ENCODE measurements at places on chromosomes 7 and 10. TPM values are rescaled to one million over a fixed set of nuclear protein-coding genes. Genes with fewer than 3 reads are reported as not detected.

The ZNF804B gene
- total RNA-seq: not detected

The SLC18A2 gene
- 1.8 TPM for total RNA-seq

DNA sequence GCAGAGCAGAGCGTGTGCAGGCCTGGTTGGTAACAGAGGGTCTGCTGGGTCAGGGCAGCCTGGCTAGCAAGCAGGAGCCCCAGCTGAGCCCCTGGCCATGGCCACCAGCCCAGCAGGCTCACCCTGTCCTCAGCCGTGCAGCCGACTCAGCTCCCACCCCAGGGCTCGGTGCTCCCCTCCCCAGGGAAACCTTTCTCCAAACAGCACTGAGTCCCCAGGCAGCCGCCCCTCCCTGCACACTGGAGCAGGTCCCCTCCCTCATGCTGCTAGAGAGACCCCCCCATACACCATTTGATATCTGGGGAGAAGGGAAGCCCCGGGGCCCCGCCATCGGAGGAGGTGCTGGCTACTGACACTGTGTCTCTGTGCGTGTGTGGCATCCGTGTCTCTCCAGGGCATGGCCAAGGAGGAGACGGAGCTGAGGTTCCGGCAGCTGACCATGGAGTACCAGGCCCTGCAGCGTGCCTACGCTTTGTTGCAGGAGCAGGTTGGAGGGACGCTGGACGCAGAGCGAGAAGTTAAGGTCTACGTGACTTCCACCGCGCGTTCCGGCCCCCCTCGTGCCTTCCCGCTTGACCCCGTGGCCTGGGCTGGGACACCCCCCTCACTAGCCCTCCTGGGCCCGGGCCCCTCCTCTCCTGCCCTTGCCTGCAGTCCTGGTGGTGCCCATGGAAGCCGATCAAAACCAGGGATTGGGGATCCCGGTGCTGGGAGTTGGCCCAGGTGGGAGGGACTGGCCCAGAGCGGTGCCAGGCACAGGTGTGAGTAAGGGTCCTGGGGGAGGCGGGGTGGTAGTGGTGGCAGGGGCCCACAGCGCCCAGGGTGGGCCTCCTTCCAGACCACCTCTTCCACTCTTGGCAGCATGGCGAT is 45.0 kb upstream of the DPYSL4 start:
- no peak for DNase-seq

DNA sequence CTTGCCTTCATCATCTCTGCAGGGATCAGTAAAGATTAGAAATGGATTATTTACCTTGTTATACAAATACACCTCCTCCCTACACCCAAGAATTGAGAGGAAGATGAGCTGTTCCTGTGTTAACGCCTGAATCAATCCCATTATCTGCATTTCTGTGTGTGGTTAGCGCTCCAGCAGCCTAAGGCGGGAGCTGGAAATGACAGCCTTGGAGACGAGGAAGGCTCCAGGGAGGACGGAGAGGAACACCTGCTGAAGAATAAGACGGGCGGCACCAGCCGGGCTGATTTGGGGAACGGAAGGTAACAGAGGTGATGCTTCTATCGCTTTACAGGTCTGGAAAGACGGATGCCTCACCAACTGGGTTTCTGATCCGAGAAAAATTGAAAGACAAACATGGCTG is 34.2 kb upstream of the DDC start:
- no peak for DNase-seq

- DNase-seq: no peak
Observed at GRCh38 chr7:20927976-20928375, 141.3 kb upstream of the SP8 start.

DNA sequence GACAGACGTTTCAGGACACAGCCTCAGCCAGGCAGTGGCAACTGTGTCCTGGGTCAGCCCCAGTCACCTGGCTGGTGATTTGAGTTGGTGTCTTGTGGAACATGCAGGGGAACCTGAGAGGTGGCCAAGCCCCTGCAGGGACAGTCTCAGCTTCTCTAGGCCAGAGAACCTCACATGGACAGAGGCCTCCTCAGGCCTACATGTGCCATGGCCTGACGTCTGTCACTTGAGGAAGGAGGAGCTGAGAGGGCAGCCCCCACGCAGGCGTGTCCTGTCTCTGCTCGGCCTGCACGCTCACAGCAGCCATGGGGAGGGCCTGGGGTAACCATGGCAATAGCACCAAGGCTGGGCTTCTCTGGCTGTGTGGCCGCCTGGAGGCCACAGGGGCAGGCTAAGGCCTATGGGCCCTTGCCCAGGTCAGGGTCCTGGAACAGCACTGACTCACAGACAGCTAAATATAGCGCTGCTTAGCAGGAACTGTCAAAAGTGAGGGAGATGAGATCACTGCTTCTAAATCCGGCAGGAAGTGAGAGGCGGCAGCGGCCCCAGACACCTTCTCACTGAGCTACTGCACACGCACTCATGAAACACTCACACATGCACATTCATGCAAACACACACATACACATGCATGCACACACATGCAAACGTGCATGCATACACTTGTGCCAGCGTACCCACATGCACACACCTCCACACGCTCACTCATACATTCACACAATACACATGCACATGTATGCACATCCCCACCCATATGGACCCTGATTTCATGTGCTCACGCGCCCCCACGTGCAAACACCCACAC is 57.0 kb downstream of the YKT6 start:
- DNase-seq: peak; percentile 49

DNA sequence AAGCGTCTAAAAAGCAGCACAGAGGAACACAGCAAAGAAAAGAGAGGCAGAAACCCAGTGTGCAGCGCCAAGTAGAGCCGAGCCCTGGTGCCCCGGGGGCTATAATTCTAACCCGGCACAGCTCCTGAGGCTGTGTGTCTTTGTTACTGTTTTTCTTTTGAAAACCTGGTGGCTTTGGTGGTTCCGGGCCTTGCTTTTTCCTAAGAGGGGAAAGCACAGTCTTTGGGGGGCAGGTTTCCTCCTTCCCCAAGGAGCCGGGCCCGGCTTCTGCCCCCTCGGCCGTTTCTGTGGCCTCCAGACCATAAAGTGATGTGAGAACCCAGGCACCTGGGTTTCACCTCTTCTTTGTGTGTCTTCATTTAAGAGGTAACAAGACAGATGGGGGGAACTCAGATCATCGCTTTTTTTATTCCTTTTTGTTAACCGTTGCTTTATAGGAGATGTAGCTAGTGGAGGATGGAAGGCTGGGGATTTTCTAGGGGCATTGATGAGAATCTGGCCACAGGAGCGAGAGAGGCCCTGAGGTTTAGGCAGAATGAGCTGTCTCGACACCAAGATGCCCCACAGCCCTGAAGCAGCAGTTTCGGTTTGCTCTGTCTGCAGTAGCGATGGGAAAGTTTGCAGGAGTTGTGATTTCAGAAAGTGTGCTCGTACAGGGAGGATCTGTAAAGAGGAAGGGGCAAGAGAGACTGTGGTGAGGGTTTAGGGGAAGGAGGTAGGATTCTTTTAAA is 367.8 kb upstream of the GALNT17 start:
- no peak for DNase-seq

DNA sequence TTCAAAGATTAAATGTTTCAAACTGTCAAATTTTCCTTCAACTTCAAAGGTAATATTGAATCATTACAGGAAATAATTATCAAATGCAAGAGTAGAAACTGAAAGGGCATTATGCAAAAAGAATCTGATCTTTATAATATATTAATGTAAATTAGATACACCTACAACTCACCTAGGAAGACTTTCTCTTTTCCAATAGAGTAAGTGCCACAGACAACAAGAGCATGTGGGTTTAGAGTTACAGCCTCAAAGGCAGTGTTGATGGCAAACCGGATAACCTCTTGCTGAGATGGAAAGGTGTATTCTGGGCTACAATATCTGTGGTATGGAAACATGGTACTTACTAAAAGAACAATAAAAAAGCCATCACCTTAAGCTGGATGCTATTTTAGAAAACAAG is 11.7 kb downstream of the DCLRE1A start:
- no peak for DNase-seq
